Activated T-cell treated with anti-CD3 and anti-CD28 coated beads, Interleukin-2, amount 50 U/mL, for 4 hours (primary cell): ENCODE measurements at places on chromosomes 1 and 21.

GRCh38 chr1:147912553-147912952 lies 10.0 kb downstream of the GJA8 start:
- DNase-seq, result no peak

DNA sequence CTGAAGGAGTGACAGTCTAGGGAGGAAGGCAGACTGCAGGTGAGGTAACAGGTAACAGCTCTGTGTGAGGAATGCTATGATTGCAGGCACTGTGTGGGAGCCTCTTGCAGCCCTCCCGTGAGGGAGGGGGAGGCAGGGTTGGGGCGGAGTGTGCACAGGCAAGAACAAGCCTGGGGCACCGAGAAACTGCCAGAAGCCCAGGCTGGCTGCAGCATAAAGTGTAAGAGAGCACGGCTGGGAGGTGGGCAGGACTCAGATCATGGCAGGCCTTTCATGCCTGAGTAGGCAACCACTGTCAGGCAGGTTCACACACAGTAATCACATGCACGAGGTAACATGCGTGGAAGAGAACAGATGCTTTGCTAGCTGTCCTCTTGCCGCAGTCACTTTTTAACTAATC lies 11.3 kb upstream of the RHEX start:
- no peak for DNase-seq

GRCh38 chr21:44024887-44025353 lies 12.8 kb downstream of the TRAPPC10 start:
- no peak for DNase-seq

GRCh38 chr1:205239078-205239477 lies 11.3 kb downstream of the TMCC2 start:
- DNase-seq, result no peak

DNA sequence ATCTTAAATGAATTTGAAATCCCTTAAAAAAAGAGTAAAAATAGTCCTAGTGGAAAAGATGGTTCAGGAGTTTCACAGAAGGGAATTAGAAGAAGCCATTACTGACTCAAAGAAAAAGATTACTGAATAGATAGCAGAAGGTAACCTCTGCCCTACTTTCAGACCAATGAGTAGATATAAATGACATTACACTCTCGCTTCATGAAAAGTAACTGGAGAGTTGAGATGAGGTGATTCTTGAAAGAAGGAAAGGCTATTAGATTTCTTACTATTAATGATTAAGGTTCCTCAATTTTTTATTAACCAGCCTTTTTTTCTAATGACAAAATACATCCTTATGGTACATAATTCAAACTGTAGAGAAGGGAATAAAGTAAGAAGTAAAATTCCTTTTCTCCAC lies 28.3 kb downstream of the CCN1 start:
- DNase-seq, result no peak
